Frontal cortex (tissue), 4 donors: ENCODE measurements at places on chromosomes 7 and 10.

- DNase-seq: no peak
Observed at GRCh38 chr7:27112361-27112760, 9.9 kb upstream of the HOXA2 start.

GRCh38 chr7:128201690-128202085, 39.4 kb upstream of the LEP start:
- no peak for DNase-seq

DNA sequence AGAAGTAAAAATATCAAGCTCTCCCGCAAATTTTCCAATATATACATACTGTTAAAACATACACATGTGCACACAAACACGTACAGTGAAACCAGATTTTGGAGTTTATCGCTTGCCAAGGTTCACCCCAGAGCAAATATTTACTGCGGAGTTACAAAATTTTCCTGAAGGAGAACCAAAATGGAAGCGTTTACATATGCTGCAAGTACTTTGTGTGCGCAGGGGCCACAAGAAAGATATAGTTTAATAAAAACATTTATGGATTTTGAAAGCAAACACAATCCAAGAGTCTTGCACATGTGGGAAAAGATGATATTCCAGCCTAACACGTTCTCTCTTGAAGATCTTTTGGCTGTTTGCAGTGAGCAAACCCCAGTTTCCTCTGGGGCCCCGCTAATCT, 301.3 kb upstream of the NFE2L3 start:
- DNase-seq: no peak

- DNase-seq: no peak
Observed at GRCh38 chr7:120043250-120043649, 229.7 kb upstream of the KCND2 start.

- no peak for DNase-seq
Observed at GRCh38 chr7:148669927-148670326, 28.8 kb upstream of the CUL1 start.

- no peak for DNase-seq
Observed at GRCh38 chr7:134089446-134089845, 37.7 kb upstream of the LRGUK start.

- DNase-seq: no peak
Observed at GRCh38 chr7:40990841-40991240, 712.0 kb downstream of the INHBA start.

DNA sequence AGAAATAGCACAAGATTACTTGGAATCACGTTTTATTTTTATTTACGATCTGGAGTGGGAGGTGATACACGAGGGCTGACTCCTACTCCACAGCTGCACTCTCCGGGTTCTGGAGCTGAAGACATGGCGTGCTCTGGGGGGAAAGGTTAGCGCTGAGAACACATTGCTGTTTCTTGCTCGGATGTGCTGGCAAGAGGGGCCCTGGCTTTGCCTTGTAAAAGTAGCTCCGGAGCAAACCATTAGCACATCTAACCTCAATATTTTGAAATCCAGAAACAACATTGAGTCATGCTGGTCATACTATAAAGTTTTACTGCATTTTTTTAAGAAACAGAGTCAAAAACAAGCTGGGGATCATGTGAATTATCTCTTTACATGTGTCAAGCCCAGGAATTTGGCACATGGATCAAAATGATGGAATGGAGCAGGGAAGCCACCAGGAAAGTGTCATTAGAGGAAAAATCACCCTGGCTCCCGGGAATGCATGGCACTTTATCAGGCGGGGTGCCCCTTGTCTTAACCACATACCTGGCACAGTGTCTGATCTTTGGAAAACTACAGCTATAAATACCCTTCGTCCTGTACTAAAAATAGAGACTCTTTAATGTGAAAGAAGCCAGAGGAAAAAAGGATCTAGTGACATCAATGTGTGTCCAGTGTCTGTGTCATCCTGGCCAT, 31.6 kb upstream of the LYZL1 start:
- DNase-seq: no peak

DNA sequence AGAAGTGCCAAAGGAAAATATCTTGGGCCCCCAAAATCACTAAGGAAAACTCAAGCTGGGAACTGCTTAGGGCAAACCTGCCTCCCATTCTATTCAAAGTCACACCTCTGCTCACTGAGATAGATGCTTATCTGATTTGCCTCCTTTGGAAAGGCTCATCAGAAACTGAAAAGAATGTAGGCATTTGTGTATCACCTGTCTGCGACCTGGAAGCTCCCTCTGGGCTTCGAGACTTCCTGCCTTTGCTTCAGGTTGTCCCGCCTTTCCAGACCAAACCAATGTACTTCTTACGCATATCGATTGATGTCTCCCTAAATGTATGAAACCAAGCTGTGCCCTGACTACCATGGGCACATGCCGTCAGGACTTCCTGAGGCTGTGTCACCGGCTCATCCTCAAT, 14.5 kb upstream of the LRRC72 start:
- DNase-seq: no peak

- no peak for DNase-seq
Observed at GRCh38 chr7:43640679-43641078, 57.8 kb downstream of the STK17A start.

- DNase-seq: no peak
Observed at GRCh38 chr10:35425595-35425994, 89.3 kb downstream of the CCNY start.

DNA sequence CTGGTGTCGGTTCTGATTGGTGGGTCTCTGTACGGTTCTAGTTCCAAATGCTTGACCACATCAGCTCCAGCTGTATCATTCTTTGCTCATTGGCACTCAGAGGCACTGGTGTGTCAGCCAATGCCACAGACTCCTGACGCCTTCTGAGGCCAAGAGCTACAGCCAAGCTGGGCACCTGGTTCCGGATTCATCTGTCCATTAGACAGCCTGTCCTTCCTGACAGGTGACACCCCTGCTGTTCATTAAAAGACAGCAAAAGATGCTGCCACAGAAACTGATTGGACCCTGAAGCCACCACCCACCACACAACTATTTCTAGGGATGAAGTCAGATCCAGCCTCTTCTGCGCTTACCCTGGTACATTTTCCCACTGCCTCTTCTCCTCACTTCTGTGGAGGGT, 35.6 kb downstream of the COL13A1 start:
- no peak for DNase-seq

GRCh38 chr7:102934701-102935100, 21.9 kb downstream of the LRRC17 start:
- DNase-seq: no peak

GRCh38 chr7:127776776-127777386, 124.9 kb downstream of the SND1 start:
- no peak for DNase-seq

GRCh38 chr7:98091061-98091460, 15.6 kb upstream of the LMTK2 start:
- no peak for DNase-seq

GRCh38 chr10:125151553-125152449, 8.6 kb downstream of the CTBP2 start:
- no peak for DNase-seq

GRCh38 chr10:102479651-102480050, 22.9 kb downstream of the ACTR1A start:
- DNase-seq: no peak

- peak; percentile 65 for DNase-seq
Observed at GRCh38 chr7:74656441-74656836, 1.1 kb upstream of the GTF2I start.

GRCh38 chr10:1050145-1050544, 1.2 kb upstream of the IDI1 start:
- no peak for DNase-seq

GRCh38 chr7:42315103-42315502, 78.1 kb upstream of the GLI3 start:
- no peak for DNase-seq

DNA sequence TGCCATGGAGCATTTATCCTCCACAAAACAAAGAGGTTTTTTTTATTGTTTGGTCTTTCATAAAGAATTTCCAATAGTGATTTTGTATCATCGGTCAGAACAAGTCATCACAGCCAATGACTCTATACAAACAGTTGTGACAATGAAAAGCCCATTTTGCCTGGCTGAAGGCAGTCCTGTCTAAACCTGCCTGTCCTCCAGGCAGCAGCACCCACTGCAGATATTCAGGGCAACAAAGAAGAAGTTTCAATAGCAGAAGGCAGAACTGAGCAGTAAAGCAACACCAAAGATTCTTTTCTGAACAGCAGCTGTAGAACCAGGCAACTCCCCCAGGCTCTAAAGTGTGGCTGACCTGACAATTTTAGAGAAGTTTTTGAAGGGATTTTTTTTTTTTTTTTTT, 169.4 kb downstream of the FGFR2 start:
- no peak for DNase-seq

DNA sequence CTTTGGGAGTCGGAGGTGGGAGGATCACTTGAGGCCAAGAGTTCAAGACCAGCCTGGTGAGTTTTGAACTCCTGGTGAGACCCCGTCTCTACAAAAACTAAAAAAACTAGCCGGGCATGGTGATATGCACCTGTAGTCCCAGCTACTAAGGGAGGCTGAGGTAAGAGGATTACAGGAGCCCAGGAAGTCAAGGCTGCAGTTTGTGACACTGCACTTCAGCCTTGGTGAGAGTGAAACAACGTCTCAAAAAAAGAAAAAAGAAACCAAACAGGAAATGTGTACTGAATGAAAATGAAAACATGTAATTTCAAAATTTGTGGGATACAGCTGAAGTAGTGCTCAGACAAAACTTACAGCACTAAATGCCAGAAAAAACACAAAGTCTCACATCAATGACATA, 7.6 kb downstream of the ARHGAP12 start:
- no peak for DNase-seq

- no peak for DNase-seq
Observed at GRCh38 chr7:28750981-28751380, 207.1 kb downstream of the TRIL start.

DNA sequence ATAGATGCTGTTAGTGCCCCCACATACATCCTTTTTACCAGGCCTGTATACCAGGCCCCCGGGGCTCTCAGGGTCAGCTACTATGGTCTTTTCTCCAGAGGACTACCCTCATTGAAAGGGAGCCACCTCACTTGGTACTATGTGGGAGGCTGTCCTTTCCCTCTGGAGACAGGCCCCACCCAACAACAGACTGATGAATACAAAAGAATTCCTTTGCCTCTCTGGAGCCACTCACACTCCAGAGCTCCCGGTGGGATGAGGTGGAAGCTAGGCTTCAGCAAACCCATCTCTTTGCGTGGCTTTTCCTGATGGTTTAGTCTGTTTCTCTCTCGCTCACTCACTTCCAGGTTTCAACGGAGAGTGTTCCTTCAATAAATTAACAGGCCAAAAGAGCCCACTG, 30.3 kb downstream of the ANKMY2 start:
- no peak for DNase-seq

GRCh38 chr10:30510184-30510931, 76.4 kb downstream of the MAP3K8 start:
- DNase-seq: no peak
